ENCODE measurements at places on chromosomes 2 and 18.
A peak's percentile ranks its signal among the peaks of the same experiment; 100 is the strongest.

DNA sequence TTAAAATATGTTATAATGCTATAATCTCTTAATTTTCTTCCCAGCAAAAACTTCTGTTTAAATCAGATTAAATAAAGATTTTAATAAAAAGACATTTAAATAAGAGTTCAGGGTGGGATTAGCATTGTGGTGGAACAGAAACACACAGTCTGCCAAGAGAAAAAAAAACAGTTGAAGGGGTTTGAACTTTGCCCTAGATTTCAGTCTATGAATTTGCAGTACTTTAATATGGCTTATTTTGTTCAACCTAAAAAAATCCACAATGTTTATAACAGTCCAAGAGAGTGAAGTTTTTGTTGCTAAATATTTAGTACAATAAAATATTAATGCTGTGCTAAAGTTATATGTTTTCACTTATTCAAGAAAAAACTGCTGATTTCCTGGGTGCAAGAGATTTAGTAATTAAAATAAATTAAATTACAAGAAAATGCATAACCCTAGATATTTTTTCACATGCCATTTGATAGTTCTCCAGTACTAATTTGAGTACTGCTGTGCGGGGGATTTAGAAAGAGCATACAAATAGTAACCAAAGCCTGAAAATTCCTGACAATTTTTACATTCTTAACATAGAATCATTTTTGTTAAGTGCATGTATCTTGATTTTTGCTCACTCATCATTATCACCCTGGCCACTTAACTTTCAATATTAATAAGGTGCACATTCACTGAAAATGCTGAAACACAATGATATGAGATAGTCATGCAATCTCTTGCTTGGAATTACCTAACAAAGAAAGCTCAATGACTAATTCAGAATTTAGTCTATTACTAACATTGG is 52.6 kb downstream of the SLC40A1 start:
- DNase-seq = no peak

DNA sequence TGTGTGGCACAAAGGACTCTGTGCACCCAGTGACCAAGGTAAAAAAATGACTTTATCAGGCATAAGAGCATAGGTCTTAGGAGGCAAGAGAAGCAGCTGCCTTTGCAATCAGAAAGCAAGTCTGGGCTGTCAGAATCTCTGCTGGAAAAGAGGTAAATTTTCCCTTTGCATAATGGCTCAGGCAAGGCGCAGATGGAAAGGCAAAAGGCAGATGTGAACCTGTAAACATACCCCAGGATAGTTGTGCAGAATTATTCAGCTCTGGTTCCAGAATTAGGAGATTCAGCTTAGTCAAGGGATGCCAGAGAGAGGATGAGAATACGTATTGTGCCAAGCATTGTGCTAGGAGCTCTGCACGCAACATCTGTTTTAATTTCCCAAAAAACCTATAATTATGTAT is 258.7 kb downstream of the CLIP4 start:
- DNase-seq = no peak

- no peak for DNase-seq
These were observed 12.8 kb upstream of the MBP start for GRCh38 chr18:77145364-77145901.

GRCh38 chr2:69831354-69831905 is 2.0 kb downstream of the GMCL1 start:
- DNase-seq = no peak

DNA sequence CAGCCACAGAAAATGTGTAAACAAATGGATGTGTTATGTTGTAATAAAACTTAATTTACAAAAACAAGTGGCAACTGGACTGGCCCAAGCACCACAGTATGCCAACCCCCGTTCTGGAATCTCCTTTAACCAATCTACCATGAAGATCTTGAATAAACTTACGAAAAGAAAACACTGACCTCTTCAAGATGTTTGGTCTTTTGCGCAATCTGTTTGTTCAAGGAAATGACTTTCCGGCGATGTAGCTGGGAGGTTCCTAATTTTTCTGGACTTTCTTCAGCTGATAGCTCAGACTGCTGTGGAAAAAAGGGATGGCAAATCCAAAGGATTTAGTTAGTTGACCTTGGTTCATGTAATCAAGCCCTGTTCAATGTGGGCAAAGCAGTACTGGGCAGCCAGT is 55.7 kb downstream of the CCDC93 start:
- DNase-seq = peak; percentile 22

Data from right lung (tissue), 10 donors.